Stimulated activated CD4-positive, alpha-beta T cell treated with anti-CD3 and anti-CD28 coated beads, TNF-alpha, amount 100 ng/mL, for 48 hours (primary cell): ENCODE measurements at places on chromosomes 1 and 21.

DNA sequence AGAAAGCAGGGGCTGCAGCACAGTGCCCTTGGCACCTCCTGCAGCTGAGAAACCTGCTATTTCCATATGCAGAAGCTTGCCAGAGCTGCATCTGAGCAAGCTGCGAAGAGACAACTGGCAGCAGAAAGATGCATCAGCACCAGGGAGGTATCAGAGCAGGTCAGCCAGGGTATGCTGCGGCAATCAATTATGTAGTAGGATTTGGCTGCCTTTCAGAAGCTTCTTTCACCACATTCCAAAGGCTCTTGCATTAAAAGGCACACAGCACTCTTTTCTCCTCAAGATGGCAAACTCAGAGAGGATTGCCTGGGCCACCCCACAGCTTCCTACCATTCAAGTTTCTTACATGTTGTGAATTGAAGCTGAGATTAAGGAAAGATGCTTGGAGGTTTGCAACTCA lies 47.6 kb upstream of the RAP1A start:
- no peak for DNase-seq

DNA sequence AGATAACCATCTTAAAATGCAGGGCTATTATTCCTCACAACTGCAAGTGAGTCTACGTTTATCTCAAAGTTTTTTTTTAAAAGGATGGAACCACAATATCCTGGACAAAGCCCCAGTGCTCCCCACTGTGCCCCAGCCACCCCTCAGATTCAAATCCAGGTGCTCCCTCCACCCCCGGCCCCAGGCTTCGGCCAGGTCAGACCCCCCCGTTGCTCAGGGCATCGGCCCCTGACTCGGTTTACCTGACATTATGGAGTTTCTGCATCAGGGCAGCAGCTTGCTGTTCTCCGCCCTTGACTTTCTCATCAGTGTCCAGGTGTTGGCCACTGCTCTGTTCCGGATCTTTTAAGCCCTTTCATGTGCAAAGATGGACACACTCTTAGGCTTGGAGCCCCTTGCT lies 72.9 kb downstream of the SCCPDH start:
- no peak for DNase-seq

GRCh38 chr1:83794384-83794783 lies 204.5 kb downstream of the TTLL7 start:
- DNase-seq = no peak

DNA sequence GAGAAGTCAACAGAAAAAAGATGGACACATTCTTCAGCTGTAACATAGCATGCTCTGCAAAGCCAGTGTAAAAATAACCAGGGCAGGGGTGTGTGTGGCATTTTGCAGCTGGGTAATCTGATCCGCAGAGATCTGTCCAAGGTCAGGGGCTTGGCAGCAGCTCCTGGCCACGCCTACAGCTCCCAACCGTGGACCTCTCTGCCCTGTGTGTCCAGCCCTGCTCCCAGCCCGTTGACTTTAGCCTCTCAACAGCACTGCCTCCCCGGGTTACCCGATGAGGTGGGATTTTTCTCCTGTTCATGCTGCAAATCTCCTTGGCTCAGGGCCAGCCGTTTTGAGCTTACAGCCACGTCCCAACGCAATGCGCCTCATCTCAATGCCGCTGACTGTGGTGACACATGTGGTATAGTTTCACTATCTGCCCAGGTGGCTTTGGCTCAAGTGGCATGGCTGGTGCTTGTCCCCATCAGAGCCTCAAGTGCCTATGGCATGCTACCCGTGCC lies 68.1 kb downstream of the VWA5B1 start:
- no peak for DNase-seq

DNA sequence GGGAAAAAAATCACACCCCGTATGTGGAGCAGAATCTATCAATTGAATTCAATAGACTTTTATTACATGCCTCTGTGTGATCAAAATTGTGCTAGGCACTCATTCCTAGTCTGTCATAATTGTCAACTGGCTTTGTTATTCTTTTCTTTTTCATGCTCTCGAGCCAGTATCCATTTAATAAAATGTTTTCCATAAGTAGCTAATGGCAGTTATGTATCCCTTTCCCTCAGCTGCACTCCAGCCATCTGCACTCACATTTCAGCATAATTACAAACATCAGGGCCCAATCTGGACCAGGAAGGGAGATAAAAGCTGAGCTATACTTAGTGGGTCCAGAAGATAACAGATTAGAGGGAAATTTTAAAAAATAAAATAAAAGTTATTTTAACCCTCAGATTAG lies 15.9 kb downstream of the RGS5 start:
- no peak for DNase-seq

GRCh38 chr1:236502972-236503639 lies 20.7 kb upstream of the LGALS8 start:
- DNase-seq = no peak

GRCh38 chr1:205466595-205467220 lies 10.9 kb upstream of the BLACAT1 start:
- DNase-seq = no peak

DNA sequence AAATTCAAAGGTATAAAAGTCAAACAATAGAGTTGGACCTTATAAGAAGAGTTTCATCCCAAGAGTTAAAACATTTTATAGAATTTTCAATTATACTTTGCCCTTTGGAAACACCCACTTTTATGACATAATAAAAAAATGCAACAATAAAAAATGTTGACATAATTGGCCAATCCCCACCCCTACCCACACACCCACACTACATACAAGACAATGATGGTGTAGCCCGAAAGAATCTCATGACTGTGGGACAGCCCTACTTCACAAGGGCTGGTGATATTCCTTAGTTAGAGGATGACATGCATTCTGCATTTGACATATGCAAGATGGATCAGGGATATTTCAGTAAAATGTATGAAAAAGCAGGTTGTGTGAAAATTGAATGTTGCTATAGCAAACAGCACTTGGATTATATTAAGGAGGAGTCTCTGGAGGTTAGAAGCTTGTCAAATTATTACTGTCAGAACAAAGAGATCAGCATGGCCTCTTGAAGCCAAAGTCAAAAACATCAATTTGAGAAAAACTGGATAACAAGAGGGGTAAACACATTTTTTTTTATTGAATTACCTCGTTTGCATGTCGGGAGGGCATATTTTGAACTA lies 133.0 kb upstream of the SAMSN1 start:
- no peak for DNase-seq

GRCh38 chr1:59521456-59521855 lies 224.6 kb downstream of the FGGY start:
- DNase-seq = no peak

- no peak for DNase-seq
Measured at GRCh38 chr1:109963864-109964263, 20.7 kb upstream of the AHCYL1 start.

DNA sequence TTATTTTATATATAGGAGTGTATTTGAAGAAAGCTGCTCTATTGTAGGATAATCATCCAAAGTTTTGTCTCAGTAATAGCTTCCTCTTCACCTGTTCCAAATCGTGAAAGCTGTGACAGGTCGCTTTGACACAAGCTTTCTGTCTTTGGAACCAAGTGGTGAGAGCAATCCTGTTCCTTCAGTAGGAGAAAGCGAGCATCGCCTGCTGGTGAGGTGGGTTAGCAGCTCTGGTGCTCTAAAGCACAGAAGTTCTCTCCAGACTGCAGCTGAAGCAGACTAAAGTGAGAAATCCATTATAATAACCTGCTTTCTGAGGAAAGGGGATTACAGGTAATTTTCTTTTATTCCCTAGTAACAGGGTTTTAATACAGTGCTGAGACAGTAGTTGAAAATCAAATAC lies 803.8 kb downstream of the ADGRL2 start:
- no peak for DNase-seq

- no peak for DNase-seq
Measured at GRCh38 chr1:208131621-208132286, 112.4 kb downstream of the PLXNA2 start.

- no peak for DNase-seq
Measured at GRCh38 chr1:157682710-157683437, 17.7 kb downstream of the FCRL3 start.

DNA sequence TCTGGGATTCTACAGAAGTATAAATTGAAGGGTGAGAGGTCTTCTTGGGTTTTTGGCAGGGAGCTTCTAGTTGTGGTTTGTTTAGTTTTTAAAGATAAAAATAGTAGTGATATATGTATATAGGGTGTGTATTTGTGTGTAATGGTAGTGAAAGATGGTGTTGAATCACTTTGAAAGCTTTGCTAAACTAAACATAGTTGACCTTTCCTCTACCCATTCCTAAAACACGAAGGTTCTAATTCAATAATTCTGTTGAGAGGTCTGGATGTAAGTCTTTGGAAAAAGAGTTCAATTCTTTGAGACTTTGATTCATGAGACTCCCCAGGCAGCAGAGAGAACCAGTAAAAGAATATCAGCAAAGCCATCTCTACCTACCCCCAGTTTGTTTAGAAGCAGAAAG lies 247.9 kb upstream of the DUSP10 start:
- DNase-seq = no peak

DNA sequence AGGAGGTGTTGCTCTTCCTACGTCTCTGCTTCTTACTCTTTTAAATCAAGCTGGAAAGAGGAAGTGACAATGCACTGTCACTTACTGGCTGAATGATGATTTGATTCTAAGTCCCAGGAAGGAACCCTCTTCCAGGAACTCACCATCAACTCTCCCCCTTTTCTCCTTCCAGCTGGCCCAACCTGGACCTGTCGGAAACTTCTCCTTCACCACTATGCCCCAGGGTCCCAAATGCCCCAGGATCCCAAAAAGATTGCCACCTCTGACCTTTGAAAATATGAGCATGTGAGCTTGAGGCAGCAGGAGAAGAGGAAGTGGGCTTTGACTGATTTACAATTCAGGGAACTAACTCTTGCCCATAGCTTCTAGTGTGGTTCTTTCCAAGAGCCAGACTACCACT lies 5.3 kb upstream of the ADAMTS5 start:
- DNase-seq = no peak

DNA sequence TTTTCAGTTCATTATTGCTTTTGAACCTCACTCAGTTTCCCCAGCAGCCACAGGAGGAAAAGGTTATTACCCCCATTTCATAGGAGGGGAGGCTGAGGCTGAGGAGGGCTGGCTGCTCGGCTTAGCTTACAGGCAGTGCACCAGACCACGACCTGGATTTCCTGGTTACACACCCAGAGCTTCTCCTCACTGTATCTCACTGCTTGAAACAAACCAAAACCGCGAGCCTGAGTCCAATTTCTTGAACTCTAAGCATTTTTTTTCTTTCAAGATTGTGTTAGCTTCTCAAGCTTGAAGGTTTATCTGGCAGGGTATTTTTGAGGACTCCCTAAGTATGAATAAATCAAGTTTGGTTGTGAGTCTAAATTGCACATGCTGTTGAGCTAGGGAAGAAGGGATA lies 188.9 kb upstream of the EDN2 start:
- DNase-seq = no peak

DNA sequence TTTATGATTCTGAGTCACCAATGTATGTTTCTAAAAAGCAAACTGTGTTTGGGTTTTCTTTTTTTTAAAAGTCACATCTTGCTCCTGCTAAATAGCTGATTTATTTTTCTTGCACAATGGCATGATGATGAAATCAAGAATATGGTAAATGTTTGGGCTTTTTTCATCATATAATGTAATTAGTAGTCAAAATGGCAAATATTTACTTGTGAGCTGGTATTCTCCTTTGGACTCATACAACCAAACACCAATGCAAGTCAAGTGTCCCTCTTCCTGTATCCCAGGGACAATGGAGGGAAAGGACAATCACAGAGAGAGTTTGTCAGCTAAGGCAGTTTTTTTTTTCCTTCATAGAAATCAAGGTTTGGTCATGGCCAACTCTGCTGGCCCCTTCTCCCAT lies 94.6 kb upstream of the RALGPS2 start:
- no peak for DNase-seq

GRCh38 chr1:22418933-22419382 lies 32.7 kb upstream of the ZBTB40 start:
- no peak for DNase-seq

GRCh38 chr1:66576645-66577044 lies 42.7 kb downstream of the SGIP1 start:
- DNase-seq = no peak

GRCh38 chr1:3746830-3747521 lies 5.3 kb upstream of the CCDC27 start:
- DNase-seq = peak; percentile 87

- no peak for DNase-seq
Measured at GRCh38 chr1:36653850-36654249, 171.1 kb upstream of the CSF3R start.

DNA sequence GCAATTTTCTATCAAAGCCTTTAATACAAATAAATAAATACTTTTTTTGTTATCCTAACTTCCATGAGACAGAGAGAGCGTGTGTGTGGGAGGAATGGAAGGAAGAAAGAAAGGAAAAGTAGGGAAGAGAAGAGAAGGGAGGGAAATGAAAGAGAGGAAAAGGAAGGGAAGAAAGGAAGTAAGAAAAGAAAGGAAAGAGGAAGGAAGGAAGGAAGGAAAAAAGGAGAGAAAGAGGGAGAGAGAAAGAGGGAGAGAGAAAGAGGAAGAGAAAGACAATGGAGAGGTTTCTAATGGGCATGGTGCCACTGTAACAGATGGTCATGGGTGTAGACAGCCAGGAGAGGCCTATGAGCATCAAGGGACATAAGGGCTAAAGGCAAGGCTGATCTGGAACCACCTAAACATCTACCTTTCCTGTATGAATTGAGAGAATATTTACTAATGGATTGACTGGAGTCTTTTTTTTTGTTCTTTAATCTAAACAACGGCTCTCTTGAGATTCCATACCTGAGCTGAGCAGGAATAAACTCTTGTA lies 234.9 kb downstream of the PTPRC start:
- no peak for DNase-seq

DNA sequence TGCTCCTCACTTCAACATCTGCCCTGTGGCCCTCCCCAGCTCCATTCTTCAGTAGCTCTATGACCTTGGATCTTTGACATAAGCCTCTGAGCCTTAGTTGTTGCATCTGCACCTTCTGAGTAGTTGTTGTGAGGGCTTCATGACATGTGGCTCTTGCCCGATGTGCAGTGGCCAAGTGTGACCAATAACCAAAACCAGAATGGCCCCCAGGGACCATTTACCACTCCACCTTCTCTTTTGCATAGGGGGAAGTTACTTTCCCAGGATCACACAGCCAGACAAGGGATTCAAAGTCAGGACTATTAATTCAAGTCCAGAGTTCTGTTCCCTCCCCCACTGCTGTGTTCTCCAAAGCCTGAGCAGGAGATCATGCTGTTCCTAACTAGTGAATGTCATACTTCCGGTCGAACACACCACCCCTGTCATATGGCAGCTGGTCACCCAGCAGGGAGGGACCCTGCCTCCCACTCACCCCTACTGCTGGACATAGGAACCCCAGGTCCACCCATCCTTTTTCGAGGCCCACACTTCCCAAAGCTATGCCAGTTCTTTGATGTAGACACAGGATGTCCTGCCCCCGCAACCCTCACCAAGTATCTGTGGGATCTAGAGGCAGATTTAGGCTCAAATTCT lies 4.0 kb downstream of the FGR start:
- DNase-seq = no peak

DNA sequence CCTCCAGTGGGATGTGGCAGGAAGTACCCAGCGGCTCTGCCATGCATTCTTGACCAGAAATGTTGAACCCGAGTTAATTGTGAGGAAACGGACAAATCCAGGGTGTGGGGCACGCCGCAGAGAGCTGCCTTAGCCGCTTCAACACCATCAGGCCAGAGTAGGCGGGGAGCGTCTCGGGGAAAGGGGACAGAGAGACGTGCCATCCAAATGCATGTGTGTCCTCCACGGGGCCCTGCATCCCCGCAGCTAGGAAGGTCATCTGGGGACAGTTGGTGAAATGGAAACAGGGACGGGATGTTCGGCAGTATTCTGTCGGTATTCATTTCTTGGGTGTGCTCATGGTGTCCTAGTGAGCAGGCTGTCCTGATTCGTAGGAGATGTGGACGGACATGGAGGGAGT lies 59.1 kb upstream of the TRAPPC10 start:
- no peak for DNase-seq
